Tibial nerve (tissue), 4 donors: ENCODE measurements at places on chromosomes 16 and 17.

GRCh38 chr17:4969047-4969550 lies 1.5 kb upstream of the SPAG7 start:
- DNase-seq = no peak

GRCh38 chr17:9465210-9465921 lies 110.3 kb downstream of the STX8 start:
- no peak for DNase-seq

GRCh38 chr16:22948603-22949368 lies 134.8 kb downstream of the HS3ST2 start:
- DNase-seq = peak; percentile 78

DNA sequence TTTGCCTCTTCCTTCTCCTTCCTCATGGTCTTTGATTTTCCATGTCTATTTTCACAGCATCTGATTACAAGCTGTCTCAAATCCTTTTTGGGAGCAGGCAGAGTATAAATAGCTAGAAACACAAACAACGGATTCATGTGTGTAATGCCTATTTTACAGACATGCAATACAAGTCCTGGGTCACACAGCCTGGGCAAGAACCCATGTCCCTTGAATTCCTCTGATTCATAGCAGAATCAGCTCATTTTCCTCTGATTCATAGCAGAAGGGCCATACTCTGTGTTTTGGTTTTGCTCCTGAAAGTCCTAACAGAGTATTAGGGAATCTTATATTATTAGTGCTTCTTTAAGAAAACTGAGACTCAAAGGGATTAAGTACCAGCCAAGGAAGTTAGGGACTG lies 71.3 kb downstream of the IRX5 start:
- DNase-seq = no peak

DNA sequence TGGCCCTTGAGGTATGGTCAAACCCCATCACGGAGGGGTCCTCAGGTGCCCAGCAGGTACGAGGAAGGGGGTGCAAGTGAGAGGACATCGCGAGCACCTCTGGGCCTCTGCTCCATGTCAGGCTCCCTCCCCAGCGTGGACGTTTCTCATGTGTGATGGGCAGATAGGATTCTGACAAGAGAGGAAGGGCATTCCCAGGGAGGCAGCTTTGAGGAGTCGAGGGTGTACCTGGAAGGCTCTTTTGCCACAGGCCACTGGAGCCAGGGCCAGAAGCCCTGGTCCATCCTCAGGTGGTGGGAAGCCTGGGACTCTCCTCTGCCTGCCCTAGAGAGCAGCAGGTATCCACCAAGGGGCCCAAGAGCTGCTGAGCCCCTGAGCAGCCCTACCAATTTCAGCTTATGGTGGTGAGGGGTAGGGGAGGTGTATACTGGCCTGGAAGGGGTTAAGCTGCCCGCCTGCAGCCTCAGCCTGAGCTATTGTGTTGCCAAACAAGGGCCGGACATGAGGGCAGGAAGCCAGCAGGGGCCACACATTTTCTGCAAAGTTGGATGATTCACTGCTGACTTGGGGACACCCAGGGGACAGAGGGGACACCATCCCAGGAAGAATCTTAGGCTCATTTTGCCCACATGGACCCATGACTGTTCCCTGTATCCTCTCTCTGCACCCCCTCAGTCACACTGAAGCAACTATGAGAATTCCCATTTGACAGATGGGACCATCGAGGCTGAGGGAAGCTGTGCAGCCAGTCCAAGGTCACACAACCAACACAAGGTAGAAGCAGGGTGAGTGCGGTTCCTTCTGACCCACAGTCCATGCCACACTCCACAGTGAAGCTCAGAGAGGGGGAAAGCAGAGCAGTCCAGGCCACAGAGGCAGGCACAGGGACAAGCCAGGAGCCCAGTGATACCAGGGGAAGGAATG lies 1.7 kb downstream of the CDH5 start:
- DNase-seq = no peak

DNA sequence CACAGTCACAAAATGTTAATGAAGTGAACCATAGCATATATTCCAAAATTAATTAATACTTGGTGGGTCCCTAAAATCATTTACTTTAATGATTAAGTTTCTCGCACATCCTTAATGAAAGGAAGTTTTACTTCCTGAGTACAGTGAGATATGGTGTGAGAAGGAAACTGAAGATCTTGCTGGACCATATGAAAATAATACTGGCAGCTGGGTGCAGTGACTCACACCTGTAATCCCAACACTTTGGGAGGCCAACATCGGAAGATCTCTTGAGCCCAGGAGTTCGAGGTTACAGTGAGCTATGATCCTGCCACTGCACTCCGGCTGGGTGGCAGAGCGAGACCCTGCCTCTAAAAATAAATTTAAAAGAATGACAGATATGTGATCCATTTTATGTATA lies 62.5 kb downstream of the ABCA8 start:
- no peak for DNase-seq

- DNase-seq = no peak
These were observed 1.2 kb upstream of the EFNB3 start for GRCh38 chr17:7703584-7704479.

DNA sequence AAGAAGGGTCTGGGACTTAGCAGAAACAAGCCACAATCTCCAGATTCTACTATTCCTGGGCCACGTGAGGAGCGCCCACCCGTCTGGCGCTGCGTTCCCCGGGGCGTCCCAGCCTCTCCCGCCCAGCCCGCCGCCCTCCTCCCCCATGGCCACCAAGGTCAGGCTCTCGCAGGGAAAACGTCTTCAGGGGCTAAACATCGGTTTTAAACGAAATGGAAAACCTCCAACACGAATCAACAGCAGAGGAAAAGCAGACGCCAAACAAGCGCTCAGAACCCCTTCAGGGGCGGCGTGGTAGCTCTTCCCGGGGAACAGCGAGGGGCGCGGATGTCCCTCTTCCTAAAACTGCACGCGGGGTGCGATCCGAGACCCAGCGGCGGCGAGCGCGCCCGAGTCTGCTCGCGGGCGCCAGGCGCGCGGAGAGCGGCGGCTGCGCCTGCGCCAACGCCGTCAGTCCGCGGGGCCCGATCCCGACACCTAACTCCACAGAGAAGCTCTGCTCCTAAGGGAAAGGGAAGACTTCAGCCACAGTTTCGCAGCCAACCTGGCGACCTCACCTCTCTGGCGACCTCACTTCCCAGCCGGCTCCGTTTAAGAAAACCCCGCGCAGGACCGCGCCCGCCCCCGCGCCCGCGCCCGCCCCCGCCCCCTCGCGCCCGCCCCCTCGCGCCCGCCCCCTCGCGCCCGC lies 505 bp upstream of the COG1 start:
- DNase-seq = no peak

- DNase-seq = no peak
These were observed 6.7 kb downstream of the GPR142 start for GRCh38 chr17:74373838-74374606.

GRCh38 chr17:17935321-17936271 lies 36.6 kb downstream of the TOM1L2 start:
- DNase-seq = peak; percentile 53

GRCh38 chr16:84647828-84648594 lies at the start of gene KLHL36:
Gene KLHL36 (plus strand): TSS chr16:84648511. CDS start chr16:84650868, 2,357 bp downstream.
- peak; percentile 52 for DNase-seq

DNA sequence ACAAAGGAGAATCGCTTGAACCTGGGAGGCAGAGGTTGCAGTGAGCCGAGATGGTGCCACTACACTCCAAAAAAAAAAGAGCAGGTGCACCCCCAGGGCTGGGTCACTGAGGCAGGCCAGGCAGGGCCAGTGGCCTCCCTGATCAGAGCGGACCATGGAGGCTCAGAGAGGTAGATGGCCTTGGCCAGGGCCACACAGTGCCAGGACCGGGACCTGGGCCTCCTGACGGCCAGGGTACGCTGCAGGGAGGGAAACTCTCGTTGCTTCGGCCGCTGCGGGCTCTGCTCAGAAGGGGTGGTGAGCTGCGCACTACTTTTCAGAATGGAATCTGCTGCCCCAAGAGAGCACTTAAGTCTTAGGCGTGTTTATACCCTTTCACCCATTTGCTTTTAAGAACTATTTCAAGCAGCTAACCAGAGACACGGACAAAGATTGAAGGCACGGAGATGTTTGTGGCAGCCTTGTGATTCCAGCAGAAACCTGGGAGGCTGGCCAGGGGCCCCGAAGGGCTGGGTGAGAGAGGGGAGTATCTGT lies 17.1 kb downstream of the MYO1C start:
- no peak for DNase-seq

DNA sequence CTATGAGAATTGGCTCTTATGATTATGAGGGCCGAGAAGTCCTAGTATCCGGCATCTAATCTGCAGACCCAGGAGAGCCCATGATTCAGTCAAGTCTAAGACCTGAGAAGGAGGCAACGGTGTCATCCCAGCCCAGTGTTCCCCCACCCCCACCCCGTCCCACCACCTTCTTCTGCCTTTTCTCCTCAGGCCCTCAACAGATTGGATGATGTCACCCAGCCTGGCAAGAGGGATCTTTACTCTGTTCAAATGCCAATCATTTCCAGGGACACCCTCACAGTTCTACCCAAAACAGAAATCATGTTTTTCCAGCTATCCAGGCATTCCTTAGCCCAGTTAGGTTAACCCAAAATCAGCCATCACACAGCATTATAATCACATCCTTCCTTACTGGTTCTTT lies 10.0 kb upstream of the GAA start:
- no peak for DNase-seq

GRCh38 chr16:84605339-84605848 lies 12.5 kb downstream of the COTL1 start:
- no peak for DNase-seq

DNA sequence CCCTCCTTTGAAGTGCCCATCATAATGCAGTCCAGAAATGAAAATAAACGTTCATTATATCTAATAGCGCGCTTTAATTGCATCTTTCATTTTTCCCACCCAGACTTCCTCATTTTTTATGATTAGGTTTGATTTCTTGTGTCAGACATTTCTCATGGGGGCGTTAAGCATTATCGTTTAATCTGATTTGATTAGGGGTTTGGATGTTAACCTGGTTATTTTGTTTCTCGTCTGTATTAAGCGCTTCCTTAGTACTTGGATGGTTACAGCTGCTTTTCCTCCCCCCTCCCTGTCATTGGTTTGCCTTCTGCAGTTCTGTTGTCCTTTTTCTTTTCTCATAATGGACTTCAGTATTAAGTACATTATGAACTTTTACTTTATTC lies 540 bp downstream of the MFSD11 start:
- DNase-seq = no peak

DNA sequence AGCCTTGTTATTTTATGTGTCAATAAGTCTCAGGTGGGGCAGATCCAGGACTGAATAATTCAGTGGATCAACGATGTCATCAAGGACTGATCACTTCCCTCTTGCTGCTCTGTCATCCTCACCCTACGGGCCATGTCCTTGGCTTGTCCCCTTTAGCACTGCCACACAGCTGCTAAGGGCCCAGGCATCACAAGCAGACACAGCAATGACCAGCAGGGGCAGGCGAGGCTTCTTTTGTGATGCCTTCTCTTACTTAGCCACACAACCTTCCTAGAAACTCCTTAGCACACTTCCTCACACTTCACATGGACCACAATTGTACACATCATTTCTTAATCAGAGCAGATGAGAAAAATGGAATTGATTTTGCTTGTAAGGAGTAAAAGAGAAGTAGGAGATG lies 356.3 kb upstream of the SOX9 start:
- DNase-seq = no peak

DNA sequence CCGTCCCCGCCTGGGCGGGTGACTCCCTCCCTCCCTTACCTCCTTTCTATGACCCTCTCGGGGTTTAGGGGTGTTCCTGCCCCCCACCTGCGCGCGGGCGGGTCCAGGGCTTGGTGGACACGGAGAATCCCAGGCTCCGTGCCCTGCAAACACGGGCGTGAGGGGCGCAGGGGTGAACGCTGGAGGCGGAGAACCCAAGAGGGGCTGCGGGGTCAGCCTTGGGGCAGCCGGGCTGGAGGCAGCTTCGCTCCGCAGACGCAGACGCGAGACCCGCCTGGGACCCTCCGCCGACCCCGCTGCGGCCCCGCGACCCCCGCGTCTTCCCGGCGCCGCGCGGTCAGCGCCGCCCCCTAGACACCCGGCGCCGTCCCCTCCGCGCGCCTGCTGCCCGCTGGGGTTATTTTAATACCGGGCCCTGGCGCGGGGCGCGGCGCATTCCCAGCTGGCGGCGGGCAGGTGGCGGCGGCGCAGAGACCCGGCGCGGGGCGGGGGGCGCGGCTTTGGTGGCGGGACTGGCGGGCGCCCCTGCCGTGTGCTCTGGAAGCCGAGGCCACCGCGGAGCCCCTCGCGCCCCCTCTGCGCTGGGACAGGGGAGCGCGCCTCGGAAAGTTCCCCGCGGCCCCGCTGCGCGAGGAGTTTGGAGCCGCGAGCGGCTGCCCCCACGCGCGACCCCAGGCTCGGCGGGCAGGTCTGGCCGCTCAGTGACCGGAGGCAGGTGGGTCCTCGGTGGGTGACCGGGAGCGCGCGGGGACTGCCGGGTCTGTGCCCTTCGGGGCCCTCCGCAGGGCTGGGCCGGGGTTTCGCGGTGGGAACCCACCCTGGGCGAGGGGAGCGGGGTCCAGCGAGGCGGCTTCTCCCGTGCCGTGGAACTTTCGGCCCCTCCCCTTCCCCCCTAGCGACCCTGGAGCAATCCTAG lies at the start of gene UTS2R:
Gene UTS2R, plus strand, starts transcription at position 433 of the 916 bp plus-strand sequence. CDS start 2,560 bp downstream, outside the sequence.
- DNase-seq = no peak

- DNase-seq = no peak
These were observed 5.5 kb upstream of the SLC7A5 start for GRCh38 chr16:87874639-87875427.
